ENCODE measurements at places on chromosomes 7 and 10. TPM values are rescaled to one million over a fixed set of nuclear protein-coding genes. Genes with fewer than 3 reads are reported as not detected.

The HYAL4 gene
- total RNA-seq = 1.2 TPM

The COL13A1 gene
- 3.1 TPM for total RNA-seq

The NPFFR1 gene
- not detected for total RNA-seq

The CHST12 gene
- 3.7 TPM for total RNA-seq

The CDHR1 gene
- 0.13 TPM for total RNA-seq
